ENCODE measurements at places on chromosomes 12 and 14. TPM values are rescaled to one million over a fixed set of nuclear protein-coding genes. Genes with fewer than 3 reads are reported as not detected.

The BMP4 gene
- 24.8 TPM for total RNA-seq

The ACRBP gene
- total RNA-seq, result 4.1 TPM

The MIP gene
- not detected for total RNA-seq

The SRRM4 gene
- not detected for total RNA-seq

The AKAP6 gene
- 2.8 TPM for total RNA-seq
